HCEC 1CT (cell line): ENCODE measurements at places on chromosomes 13 and 19.

GRCh38 chr13:42086582-42086981 is 38.1 kb downstream of the DGKH start:
- DNase-seq = no peak

- no peak for DNase-seq
These were observed 89.8 kb downstream of the ZNF557 start for GRCh38 chr19:7159105-7159933.

DNA sequence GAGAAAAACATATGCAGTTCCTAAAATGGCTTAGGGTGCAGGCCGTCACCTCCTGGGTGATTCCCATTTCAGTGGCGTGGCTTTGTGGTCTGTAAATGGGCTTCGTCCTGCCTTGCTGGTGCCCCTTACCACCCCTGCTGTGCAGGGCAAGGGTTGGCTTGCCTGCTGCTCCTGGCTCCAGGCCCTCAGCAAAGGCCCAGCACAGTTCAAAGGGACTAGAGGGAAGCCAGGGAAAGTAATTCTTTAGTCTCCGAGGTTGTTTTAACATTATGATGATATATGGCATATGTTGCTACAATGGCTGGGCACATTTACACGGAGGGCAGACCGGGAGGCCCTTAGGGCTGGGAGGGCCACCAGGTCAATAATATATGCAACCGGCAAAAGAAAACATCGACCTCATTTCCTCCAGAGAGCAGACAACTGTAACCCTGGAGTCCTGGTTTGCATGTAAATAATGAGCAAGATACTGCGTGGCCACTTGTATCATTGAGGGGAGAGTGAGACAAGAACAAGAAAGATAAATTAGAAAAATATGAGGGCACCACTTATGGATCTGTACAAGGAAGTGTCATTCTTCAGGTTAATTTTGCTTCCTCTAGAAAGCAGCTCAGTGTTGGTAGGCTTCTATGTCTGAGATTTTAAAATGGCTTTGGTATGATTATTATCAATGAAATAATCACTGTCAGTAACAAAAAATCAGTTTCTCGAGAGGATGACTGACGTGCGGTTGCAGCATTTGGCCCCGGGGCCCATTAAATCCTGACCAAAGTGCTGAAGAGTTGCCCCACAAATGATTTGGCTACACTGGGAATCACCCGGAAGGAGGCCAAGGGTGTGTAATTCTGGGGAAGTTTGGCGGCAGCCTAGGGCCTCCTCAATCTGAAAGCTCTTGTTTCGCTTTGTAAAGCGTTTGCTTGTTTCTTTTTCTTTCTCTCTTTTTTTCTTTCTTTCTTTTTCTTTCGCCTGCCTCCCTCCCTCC is 32.8 kb upstream of the URI1 start:
- DNase-seq = no peak

- DNase-seq = no peak
These were observed 9.5 kb upstream of the NDUFS7 start for GRCh38 chr19:1374250-1374577.

GRCh38 chr19:11345122-11345803 is 805 bp downstream of the TMEM205 start:
- no peak for DNase-seq

- DNase-seq = no peak
These were observed 27.6 kb upstream of the GTF2F2 start for GRCh38 chr13:45092663-45093062.
